GM12892 (cell line): ENCODE measurements at places on chromosomes 11 and 22.

GRCh38 chr11:44652901-44653644 lies 73.7 kb upstream of the TSPAN18 start:
- DNase-seq: no peak

- DNase-seq: peak; percentile 50
Observed at GRCh38 chr22:33519071-33519973, 401.0 kb downstream of the LARGE1 start.

DNA sequence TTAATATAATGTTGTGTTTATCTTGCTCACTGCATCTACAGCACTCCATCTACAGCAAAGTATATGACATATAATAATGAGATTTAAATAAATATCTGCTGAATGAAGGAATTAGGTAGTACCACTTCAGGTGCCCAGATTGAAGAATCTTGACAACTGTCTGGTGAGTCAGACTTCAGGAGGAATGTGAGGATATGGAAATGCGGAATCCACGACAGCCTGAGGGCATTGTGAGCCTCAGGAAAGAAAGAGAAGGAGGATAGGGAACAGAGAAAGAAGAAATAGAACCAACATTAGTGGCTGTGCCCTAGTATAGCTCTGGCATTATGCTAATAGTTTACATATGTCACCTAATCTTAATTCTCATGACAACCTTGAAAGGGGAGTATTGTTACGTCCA lies 304.4 kb downstream of the AASDHPPT start:
- DNase-seq: no peak

- no peak for DNase-seq
Observed at GRCh38 chr11:122976061-122976733, 5.4 kb downstream of the BSX start.

GRCh38 chr11:28922386-28922981 lies 814.3 kb downstream of the METTL15 start:
- DNase-seq: no peak

GRCh38 chr11:2180347-2180746 lies 8.7 kb upstream of the TH start:
- DNase-seq: no peak
